Fibroblast of the aortic adventitia (primary cell): ENCODE measurements at places on chromosomes 7 and 10.
A peak's percentile ranks its signal among the peaks of the same experiment; 100 is the strongest.

DNA sequence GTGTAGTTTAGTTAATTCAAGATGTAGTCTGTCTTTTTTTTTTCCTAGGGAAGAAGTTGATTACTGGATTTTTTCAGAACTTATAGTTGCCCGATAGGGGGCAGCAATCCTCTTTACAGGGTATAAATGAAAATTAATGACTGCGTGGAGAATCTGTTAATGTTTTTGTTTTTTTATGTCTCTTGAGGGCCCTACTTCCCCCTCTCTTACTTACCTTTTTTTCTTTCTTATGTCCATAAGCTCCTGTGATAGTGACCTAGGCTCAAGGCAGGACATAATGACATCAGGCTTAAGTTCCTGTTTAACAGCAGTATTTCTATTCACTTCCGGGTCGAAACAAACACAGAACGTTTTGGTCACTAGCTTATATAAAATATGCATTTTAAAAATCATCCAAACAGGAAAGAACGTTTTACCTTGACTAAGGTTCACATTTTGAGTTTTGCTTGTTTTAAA, 18.8 kb downstream of the CDC123 start:
- DNase-seq = peak; percentile 80

DNA sequence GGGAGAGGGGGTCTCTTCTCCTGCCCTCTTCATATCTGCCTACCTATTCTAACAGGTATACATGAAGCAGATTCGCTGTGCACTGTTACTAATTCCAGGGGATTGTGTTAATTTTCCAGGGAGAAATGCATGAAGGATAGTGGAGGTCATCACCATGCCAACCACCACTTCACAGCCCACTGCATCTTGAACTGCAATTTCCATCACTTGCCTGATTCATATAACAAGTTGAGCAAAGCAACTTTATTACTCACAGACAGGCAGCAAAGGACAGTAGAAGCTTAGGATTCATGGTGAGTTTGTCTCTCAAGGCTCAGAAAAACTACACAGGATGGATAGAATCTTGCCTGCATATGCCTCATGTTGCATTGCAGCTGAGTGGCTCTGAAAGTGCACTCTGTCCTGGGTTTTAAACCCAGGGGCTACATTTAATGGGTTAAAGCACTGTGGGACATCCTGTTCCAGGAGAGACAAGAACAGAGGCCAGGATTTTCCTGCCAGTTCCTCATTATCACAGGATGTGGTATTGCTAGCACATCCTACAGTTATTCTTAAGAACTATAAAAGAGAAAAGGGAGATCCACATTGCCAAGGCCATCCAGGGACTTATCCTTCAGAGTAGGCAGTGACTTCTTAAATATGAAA, 136.9 kb upstream of the PRSS1 start:
- no peak for DNase-seq

DNA sequence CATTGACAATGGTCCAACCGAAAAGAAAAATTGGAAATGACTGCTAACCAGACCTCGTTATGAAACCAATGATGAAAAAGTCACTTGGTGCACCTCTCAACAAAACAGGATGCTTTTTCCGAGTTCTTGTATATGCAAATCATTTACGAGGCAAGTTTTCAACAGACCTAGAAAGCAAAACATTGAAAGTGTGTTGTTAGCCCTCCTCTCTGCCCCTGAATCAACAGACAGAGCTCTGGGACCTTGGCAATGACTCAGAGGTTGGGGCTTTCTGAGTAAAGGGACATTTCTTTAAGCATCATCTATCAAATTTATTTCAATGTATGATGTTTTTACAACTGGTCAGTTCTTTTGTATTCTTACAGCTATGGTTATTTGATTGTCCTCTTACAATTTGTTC, 16.3 kb upstream of the DKK1 start:
- DNase-seq = no peak

- peak; percentile 50 for DNase-seq
Observed at GRCh38 chr10:112689327-112690072, 242.5 kb downstream of the VTI1A start.

DNA sequence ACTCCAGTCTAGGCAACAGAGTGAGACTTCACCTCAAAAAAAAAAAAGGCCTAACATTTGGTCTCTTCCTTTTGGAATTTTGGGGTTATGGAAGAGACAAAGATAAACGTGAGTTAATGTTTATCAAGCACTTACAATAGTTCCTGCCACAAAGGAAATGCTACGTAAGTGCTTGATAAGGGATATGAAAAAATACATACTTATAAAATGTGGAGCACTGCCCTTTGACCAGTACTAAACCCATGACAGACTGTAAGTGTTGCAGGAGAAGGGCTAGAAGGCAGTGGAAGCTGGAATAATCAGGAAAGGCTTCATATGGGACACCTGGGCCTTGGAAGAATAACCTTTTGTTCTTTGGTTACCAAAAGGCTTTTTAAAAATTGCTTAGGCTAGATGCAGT, 25.5 kb downstream of the TMEM248 start:
- no peak for DNase-seq

GRCh38 chr10:120087109-120087508, 194.6 kb downstream of the SEC23IP start:
- no peak for DNase-seq

DNA sequence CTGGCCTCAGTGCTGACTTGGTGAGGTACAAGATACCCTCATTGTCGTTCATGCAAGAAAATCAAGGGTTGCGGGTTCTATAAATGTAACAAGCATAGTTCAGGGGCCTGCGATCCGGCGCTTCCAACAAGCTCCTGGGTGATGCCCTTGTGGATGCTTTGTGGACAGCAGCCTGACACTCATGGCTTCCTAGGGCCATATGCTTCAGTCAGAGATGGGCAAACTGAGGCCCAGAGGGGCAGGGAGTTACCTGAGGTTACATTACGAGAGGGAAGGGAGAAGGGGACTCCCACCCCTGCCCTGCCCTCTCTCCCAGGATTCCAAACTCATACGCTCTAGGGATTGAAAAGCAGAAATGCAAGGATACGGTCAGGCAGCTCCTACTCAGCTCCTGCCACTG, 296.3 kb upstream of the ZMIZ1 start:
- DNase-seq = no peak

GRCh38 chr7:143934526-143935325, at the start of gene OR2F2:
OR2F2 (plus strand) TSS chr7:143935233; CDS start chr7:143935233, 0 bp downstream.
- DNase-seq = peak; percentile 88

GRCh38 chr7:139532636-139533155, 9.2 kb downstream of the CLEC2L start:
- no peak for DNase-seq

- no peak for DNase-seq
Observed at GRCh38 chr7:71285571-71286145, 153.7 kb downstream of the GALNT17 start.

GRCh38 chr7:93856323-93856722, 34.2 kb downstream of the TFPI2 start:
- peak; percentile 11 for DNase-seq

DNA sequence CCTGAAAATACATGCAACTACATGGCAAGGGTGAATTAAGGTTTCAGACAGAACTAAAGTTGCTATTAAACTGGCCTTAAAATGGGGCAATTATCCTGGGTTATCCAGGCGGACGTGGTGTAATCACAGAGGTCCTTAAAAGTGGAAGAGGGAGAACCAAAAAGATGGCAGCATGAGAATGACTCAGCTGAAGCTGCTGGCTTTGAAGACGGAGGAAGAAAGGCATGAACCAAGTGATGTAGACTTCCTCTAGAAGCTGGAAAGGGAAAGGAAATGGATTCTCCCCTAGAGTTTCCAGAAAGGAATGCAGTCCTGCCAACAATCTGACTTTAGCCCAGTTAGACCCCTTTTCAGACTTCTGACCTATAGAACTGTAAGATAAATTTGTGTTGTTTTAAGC, 27.0 kb upstream of the UBN2 start:
- DNase-seq = peak; percentile 7

- peak; percentile 30 for DNase-seq
Observed at GRCh38 chr7:2403718-2404648, 572 bp downstream of the CHST12 start.

- no peak for DNase-seq
Observed at GRCh38 chr10:79292891-79293746, 54.1 kb upstream of the PPIF start.

GRCh38 chr7:151690606-151691005, 170.9 kb upstream of the RHEB start:
- peak; percentile 24 for DNase-seq

DNA sequence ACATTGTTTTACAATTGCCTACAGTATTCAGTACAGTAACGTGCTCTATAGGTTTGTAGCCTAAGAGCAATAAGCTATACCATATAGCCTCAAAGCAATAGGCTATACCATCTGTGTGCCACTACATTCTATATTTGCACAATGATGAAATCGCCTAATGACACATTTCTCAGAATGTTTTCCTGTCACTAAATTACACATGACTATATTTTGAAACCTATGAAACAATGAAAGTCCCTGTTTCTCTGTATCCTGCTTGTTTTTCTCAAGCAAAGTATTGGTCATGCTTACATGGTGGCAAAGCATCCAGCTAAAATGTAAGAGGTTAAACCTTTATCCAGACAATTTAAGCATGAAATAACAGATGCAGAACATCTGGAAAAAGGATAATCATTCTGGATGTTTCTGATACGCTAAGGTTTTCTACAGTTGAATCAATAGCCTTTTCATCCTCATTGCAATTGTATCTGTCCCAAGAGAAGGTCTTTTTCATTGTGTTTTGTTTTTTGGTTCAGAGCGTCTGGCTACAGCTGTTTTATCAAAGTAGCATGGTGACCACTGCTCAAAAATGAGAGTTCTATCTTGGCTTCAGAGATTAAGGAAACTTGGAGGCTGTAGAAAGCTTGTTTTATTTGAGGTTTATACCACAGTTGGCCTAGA, 81.7 kb downstream of the CSTF2T start:
- no peak for DNase-seq

DNA sequence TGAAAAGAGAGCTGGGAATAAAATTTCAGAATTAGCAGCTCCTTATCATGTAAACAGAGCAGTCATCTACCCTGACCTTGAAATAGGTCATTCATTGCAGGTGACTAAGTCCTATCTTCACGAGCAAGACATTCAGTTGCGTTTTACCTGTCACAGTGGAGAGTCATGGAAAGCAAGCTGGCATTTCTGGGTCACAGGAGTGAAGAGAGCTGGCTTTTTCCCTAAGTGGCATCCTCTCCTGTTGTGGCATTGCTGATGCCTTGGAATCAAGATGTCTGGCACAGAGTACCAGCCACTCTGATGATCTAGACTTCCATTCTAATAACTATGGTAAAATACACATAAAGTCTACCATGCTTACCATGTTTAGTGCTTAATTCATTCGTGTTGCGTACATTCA, 70.8 kb downstream of the SCRN1 start:
- DNase-seq = no peak

DNA sequence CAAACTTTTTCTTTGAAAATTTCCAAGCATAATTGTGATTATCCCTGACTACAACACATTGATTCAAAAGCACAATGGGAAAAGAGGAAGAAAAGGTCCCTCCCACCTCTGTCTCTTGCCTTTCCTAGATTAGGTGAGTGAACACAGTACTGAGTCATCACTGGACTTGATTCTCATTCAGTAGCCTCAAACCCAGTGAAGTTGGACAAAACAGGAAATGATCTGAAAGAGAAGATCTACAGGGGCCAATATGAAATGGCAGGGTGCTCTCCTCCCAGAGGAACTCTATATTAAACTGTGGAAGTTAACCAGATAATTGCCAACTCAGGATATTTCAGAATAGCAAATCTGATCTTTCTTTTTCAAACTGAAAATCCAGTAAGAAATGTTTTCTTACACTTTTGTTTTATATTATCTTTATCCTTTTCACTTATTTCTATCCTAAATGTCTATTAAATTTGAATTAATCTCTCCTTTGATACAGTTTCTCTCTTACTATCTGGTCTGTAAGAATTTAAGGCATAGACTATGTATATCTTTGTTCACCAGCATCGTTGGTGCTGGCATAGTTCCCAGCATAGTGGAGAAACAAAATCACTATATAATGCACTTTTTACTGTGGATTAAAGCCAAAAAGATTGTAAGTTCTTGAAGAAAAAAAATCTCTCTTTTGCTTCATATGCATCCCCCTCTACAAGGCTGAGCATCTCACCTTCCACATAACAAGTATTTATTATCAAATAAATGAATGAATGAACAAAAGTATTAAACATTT, 41.4 kb upstream of the IKZF1 start:
- DNase-seq = no peak

DNA sequence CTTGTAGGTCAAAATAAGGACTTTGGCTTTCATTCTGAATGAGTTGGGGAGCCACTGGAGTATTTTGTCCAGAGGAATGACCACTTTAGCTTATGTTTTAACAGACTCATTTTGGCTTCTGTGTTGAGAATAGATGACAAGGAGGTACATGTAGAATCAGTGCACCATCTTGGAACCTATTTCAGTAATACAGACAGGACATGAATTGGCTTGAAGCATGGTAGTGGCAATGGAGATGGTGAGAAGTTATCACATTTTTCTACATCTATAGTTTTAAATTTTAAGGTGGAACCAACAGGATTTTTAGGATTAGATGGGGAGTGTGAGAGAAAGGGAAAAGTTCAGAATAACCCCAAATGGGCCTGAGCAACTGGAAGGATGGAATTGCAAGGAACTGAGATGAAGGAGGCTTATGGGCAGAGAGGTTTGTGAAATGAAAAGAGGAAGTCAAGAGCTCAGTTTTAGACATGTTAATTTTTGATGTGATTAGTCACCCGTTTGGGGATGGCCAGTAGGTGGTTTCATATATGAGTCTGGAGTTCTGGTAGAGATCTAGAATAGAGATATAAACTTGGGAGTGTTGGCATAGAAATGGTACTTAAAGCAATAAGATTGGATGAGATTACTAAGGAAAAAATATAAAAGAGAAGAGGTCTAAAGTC, 89.2 kb upstream of the JAZF1 start:
- no peak for DNase-seq

DNA sequence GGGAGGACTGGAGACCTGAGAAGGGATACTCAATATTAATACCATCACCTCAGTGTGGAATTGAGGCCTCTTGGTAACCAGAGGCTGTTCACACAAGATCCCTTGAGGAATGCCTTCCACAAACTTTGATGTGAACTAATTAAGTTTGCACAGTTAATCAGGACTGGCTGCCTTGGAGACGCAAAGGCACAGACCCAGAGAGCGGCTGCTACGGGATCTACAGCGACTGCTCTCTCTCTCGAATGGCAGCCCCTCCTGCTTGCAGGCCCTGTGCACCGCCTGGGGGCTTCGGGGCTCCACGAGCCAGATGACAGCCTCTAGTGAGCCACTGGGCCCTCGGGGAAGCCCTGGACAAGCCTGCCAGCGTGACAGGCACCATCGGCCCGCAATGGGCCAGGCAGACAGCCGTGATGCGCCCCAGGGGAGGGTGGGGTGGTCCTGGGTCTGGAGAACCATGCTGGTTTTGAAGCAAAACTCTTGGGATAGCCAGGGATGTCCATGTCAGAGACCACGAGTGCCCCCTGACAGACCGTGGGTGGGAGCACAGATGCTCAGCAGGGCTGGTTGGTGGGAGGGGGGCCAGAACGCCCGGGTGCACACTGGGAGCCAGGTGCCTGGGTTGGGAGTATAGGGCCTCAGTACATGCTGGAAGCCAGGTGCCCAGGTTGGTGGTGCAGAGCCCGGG, 195.6 kb downstream of the ELFN1 start:
- DNase-seq = no peak

GRCh38 chr10:116674901-116675423, 54.2 kb downstream of the PNLIPRP2 start:
- DNase-seq = no peak

GRCh38 chr7:5450549-5451327, 27.1 kb upstream of the TNRC18 start:
- peak; percentile 48 for DNase-seq
